ENCODE measurements at places on chromosomes 2 and 18. TPM values are rescaled to one million over a fixed set of nuclear protein-coding genes. Genes with fewer than 3 reads are reported as not detected.

The ALK gene
- 0.26 TPM for total RNA-seq

The KRTCAP3 gene
- total RNA-seq, result not detected

GRCh38 chr2:221741496-221742211 lies 169.6 kb upstream of the EPHA4 start:
- DNase-seq, result no peak

The TGFBRAP1 gene
- 34.0 TPM for total RNA-seq

DNA sequence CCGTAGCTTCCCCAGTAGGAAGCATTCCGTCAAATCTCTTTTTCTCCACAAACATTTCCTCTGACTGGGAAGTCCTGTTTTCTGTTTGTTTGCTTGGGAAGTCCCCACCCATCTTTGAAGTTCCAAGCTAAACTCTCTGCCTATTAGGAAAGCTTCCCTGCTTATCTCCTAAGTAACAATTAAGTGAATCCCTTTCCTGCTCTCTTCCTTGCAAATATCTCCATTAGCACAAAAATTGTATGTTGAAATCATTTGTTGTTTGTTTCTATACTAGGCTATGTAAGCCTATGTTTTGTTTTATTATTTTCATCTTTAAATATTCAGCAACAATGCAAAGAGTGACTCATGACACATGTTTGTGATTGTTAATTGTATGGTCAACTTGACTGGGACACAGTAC lies 812.6 kb upstream of the LRATD1 start:
- DNase-seq, result no peak

DNA sequence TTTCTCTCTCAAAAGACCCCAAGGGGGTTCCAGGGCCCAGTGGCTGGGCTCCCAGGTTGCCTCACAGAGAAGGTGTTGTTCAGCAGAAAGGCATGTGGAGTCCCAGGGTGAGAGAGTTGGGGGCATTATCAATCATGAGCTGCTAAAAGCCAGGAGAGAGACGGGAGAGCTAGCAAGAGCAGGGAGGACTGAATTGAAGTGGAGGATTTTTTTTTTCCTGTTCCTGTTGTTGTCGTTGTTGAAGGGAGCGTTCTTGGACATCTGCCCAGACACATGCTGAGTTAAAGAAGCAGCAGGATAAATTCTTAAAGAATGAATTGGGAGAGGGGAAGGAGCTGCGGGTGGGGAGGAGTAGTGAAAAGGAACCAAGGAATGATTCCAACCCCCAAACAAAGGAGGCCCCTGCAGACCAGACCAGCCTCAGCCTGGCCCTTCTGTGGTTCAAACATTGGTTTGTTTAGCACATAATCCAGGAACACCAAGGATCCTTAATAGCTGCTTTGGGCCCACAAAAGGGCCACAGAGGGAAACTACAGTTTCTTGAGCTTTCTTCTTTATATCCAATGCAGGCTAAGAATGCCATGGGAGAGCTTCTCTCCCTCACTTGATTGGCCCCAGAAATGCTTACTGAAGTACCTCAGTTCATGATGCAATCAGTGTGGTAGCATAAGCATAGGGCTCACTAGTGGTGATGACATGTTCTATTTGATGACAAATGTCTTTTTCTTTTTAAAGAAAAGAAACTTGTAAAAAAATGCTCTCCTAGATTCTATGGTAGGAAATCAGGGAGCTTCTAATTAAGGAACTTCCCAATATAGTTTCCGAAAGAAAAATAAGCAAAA lies 146.0 kb downstream of the SETBP1 start:
- peak; percentile 48 for DNase-seq

GRCh38 chr2:52289741-52290140 lies 1257.8 kb upstream of the NRXN1 start:
- DNase-seq, result no peak

The GDF7 gene
- 0.10 TPM for total RNA-seq

DNA sequence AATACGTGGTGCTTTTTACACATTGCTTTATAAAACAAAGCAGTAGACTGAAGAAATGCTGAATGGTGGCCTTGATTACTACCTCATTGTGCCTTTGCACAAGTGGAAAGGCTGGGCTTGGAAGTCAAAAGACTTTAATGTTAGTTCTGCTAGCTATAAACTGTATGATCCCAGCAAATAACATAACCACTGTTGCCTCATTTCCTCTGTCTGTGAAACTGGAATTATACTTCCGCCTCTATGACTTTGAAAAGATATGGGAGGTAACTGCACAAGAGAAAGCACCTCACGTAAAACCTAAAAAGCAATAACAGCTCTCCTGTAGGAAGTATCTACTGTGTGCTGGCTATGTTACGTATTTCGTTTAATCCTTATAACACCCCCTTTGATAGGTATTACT lies 43.4 kb upstream of the DSC1 start:
- DNase-seq, result no peak

The USP37 gene
- 19.1 TPM for total RNA-seq

The AQP12B gene
- total RNA-seq, result not detected

DNA sequence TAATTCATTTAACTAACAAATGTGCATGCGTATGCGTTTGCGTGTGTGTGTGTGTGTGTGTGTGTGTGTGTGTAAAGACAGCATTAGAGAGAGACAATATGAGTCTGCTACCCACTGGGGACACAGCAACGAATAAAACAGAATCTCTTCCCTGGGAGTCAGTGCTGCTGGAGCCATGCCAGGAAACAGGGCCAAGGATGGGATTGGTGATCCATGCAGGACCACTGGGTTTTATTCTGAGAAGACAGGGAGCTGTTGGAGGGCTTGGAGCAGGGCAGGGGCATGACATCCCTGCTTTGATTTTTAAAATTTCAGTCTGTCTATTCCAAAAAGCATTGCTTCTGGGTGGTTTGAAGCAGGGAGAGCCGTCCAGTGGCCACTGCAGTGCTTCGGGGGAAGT lies 62.9 kb downstream of the PDCL3 start:
- DNase-seq, result no peak

GRCh38 chr2:85066874-85067351 lies 66.3 kb upstream of the TCF7L1 start:
- DNase-seq, result peak; percentile 79

The SRD5A2 gene
- total RNA-seq, result not detected

DNA sequence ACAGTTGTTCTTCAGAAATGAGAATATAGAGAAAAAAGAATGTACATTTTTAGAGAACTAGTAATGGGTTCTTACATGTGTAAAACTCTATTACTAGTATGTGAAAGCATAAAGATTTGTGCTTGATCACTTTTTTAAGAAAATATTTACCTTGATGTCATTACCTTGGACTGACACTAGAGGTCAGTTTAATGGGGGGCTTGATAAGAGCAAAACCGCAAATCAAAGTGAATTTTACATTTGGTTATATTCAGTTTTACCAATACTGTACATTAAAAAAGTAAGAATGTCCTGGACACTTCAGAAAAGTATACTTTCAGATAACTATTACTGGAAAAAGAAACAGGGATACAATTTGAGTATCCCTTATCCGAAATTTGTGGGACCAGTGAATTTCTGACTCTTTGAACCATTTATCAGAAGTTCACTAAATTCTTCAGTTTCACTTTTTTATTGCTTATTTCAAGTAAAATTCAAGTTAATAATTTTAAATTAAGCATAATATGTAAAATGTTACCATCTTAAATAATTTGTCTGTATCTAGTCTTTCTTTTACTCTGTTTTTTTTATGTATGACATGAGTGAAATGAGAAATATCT lies 1149.5 kb downstream of the DSC3 start:
- DNase-seq, result peak; percentile 6

DNA sequence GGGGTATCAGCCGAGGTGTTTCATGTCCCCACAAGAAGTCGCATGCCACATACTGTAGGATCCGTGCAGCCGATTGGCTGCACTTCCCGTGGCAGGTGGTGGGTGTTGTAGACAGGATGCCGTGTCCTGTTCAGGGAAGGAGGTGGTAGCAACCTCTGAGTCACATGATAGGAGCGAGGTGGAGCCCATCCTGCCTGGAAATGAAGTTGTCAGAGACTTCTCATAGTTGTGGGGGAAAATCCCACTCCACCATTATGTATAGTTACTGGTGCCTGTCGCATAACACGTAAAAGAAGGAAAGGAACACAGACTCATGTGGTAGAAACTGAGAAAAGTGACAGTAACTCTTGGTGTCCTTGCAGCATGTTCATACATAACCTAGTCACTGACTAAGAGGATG lies 91.4 kb upstream of the IL1R2 start:
- DNase-seq, result no peak

GRCh38 chr18:79882522-79883241 lies 68.8 kb downstream of the SLC66A2 start:
- DNase-seq, result no peak

DNA sequence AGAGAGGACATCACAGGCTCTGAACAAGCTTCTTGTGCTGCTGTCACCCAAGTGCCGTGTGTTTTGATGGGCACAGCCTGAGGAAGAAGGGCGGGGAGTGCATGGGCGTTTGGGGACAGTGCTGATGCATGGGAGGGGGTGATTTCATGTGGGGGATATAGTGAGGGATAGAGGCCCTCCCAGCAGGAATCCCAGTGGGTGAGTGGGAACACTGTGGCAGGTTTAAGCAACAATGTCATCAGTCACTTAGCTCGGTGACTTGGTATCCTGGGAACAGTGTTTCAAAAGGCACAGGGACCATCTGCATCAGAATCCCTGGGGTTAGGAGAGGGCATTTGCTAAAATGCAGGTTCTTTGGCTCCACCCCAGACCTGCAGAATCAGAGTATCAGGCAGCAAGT lies 609 bp downstream of the SIGLEC15 start:
- DNase-seq, result no peak

GRCh38 chr18:35673682-35674081 lies 92.1 kb downstream of the GALNT1 start:
- no peak for DNase-seq

DNA sequence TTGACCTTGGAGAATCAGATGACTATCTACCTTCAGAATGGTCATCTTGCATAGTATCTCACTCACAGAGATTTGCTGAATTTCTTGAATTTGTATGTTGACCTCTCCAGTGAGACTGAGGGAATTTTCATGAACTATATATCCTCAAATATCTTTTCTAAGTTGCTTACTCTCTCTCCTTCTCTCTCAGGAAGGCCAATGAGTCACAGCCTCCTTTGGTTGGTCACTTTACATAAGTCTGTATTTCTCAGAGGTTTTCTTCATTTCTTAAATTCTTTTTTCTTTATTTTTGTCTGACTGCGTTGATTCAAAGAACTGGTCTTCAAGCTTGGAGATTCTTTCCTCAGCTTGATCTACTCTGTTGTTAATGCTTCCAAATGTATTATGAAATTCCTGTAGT lies 51.7 kb downstream of the VIT start:
- no peak for DNase-seq

GRCh38 chr2:190106783-190107182 lies 44.3 kb upstream of the MSTN start:
- no peak for DNase-seq

- no peak for DNase-seq
Measured at GRCh38 chr2:71829008-71829407, 318.7 kb downstream of the CYP26B1 start.

GRCh38 chr18:32907648-32908423 lies 135.0 kb upstream of the KLHL14 start:
- DNase-seq, result no peak

The TMEM178A gene
- not detected for total RNA-seq

Data from A172 (cell line).